ENCODE measurements at places on chromosomes 2 and 18.

DNA sequence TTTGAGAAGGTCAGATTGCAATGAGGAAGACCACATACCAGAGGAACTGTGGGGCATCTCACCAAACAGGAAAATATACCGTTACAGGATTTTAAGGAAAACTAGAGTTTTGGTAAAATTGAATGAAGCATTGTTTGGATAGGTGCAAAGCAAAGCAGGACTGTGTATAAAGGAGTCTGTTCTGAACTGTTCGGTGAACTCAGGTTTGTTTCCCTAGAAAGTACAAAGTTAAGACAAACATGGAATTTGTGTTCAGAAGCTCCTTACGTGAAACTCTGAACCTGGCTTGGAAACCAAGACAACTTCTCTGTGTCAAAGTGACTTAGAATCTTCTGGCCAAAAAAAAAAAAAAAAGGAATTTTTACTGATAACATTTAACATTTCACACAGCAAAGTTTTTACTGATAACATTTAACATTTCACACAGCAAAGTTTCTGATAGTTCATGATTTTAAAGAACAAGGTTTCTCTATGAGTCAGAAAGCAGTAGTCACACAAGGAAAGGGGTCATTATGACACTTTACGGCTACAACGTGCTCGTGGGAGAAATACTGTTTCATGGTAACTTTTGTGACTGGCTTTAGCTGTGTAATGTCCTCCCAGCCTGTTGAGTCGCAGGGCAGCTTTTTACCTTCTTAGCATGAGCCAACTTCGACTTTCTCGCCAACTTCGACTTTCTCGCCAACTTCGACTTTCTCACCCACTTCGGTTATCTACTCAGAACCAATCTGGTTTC is 21.2 kb upstream of the TET3 start:
- DNase-seq, result no peak

DNA sequence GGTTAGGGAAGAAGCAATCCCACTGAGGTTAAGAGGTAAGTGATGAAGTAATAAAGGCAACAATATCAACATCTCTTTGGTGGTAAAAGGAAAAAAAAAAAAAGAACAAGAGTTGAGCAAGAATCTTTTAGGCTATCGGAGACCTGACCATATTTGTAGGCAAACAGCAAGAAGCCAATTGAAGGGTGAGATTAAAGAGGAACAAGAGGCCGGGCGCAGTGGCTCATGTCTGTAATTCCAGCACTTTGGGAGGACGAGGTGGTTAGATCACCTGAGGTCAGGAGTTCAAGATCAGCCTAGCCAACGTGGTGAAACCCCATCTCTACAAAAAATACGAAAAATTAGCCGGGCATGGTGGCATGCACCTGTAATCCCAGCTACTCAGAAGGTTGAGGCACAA is 11.3 kb downstream of the VPS54 start:
- no peak for DNase-seq

DNA sequence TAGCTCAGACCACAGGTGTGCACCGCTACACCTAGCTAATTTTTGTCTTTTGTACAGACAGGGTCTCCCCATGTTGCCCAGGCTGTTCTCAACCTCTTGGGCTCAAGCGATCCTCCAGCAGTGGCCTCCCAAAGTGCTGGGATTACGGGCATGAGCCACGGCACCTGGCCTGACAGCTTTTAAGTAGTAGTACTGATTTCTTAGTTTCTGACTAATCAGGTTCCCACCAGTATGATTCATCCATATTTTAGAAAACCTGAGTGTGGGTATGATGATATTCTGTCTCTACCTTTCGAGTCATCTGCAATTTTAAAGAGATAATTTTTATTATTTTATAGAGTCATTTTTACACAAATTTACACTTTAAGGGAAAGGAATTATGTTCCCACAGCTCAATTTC is 46.4 kb upstream of the GULP1 start:
- no peak for DNase-seq

DNA sequence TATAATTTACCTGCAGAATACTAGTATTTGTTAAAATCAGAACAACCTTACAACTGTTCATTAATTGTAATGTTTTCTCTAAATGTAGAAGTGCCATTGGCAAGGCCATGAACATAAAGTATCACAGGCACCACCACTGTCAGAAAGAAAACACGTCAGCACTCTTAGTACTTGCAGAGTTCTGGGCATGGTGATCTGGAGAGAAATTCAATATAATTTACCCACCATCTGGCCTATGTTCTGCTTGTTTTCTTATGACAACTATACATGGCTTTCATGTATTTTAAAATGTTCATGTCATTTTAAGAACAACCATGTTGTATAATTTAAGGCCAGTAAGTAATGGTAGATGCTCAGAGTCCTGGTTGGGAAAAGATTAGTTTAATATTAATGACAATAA is 114.2 kb upstream of the SULT1C3 start:
- no peak for DNase-seq

DNA sequence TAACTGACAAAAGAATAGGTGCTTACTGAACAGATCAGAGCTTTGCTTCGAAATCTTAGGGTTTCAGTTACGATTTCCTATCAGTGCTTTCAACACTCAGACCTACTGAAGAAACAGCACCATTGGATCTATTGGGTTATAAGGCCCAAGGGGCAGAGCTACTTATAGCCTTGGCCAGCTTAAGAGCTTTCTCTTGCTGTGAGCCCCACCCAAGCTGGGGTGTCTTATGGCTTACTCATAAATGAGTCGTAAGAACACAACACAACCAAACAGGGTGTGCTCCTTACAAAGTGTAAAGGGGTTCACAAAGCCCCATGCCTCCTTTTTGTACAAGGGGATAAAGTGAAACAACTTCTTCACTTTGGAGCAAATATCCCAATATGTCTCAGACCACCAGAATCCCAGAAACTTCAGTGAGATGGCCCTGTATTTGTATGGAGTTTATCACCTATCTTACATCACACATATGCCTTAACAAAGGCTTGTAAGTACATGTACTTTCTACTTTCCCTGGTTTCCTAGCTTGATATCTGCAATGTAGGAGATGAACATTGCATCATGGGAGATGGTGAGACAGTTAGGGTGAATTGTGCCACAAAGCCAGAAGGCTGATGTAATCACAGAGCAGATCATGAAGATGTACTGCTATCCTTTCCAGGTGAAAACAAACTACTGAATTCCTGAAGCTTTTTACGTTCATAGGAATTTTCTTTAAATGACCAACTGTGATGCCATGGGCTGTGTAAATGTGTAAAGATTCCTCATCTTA is 115.5 kb upstream of the GLI2 start:
- no peak for DNase-seq

DNA sequence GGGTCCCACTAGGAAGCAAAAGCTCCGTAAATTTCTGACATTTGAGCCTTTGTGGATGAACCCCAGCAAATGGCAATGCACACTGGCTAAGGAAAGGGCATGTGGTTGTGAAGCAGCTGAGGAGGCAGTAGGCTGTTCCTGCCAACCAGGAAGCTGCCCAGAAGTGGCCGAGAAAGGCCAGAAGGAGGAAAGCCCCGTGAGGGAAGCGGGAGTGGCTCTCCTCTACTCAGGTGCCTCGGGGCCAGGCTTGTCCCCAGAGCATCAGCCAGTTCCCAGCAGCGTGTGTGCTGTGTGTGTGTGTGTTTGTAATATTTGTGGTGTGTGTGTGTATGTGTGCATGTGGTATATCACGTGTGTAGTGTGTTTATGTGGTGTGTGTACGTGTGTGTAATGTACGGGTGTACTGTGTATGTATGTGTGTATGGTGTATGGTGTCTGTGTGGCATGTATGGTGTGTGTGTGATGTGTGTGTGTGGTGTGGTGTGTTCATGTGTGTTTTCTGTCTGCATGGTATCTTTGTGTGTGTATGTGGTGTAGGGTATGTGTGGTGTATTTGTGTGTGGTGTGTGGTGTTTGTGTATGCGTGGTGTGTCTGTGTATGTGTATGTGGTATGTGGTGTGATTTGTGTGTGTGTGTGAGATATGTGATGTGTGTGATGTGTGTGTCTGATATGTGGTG is 90.6 kb downstream of the APOB start:
- DNase-seq, result no peak

DNA sequence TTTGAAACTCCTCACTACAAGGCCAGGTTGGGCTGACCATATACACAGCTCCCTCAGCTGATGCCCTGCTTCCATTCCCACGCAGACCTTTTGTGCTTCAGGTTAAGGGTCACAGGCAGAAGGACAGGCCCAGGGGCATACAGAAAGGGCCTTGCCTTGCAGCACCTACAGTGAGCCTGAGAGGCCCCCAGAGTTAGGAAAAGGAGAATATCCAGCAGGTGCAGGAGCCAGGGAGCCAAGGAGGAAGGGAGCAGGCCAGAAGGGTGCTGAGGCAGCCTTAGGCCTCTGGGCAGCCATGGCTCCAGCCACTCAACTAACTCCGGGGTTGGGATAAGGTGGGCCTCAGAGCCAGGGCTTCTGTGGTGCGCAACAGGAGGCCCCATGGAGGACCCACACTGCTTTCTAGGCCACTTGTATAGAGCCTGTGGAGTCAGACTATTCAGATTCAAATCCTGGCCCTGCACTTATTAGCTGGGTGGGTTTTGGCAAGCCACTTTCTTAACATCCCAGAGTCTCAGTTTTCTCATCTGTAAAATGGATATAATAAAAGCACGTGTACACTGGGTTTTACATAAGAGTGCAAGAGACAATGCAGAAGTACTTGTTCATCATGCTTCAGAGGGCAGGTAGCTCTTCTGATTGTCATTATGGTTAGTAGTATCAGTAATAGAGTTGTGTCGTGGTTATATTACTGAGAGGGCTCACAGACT is 214.6 kb upstream of the HAAO start:
- no peak for DNase-seq

GRCh38 chr2:159285929-159286708 is at the start of gene WDSUB1:
TSS of gene WDSUB1 (minus strand) at chr2:159286703. CDS start at chr2:159283069, 3,634 bp downstream.
- peak; percentile 63 for DNase-seq

GRCh38 chr2:212732860-212733259 is 194.3 kb upstream of the ERBB4 start:
- no peak for DNase-seq

DNA sequence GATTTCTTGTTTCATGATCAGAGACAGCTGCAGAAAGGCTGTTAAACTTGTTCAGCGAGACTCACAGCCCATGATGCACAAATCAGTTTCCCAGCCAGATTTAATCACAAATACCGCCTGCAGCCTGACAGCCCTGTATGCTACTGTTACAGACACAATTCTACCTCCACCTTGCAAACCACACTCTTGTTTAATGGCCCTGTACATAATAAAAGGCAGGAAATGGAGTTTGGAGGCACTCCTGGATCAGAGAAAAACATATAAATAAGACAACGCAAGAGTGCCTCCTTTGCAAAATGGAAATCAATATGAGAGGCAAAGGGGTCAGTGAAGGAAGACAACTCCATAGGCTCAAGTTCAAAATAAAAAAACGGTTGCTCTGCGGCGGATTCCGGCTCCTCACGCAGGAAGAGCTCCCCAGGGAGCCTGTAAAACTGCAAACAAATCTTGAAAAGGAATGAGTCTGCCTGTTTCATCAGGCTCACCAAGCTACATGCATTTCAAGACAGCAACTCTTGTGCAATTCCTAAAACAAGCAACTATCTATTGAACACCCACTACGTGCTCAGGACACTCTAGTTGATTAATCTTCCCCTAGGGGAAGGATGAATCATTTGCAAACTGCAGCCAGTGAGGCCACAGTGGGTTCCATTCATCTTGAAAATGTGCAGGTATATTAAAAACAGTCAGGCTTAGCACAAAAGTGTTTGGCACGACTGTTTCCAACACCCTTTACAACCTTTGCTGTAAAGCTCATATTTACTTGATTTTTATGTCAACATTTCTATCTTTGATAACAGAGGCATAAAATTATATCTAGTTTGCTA is 37.5 kb downstream of the TBC1D8 start:
- peak; percentile 65 for DNase-seq

GRCh38 chr2:233705911-233706506 is 6.7 kb upstream of the UGT1A5 start:
- DNase-seq, result no peak

DNA sequence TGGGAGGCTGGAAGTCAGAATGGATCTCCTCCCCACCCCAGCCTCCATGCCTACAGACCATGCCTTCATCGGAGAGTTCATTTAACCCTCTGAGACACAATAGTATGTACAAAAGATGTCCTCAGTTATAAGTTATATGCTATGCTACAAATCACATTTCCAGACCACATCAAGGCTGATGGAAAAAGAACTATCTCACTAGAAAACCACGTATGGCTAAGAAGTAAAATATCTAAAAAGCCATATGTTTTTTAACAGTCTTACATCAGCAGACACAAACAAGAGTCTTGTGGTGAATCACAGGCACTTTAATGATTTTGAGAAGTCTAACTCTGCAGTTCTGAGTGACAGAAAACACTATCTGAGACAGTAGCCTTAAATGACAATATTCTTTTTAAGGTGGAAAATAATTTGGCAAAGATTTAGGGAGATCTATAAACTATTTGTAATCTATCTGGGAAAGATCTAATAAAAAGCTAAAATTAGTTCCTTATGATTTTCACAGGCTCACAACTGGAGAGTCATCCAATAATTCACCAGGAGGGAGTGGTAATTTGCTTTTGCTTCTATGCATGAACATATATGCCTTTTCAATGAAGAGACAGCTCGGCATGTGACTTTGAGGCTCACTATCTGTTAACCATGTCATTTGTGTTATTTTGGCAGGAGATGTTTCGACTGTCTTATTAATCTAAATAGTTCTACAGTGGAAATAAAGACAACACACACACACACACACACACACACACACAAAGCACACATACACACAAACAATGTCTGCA is 197.5 kb downstream of the IRS1 start:
- no peak for DNase-seq
